GM23338 (cell line): ENCODE measurements at places on chromosomes 2 and 18.

GRCh38 chr2:216700088-216700567 lies 4.8 kb upstream of the IGFBP5 start:
- DNase-seq: no peak

DNA sequence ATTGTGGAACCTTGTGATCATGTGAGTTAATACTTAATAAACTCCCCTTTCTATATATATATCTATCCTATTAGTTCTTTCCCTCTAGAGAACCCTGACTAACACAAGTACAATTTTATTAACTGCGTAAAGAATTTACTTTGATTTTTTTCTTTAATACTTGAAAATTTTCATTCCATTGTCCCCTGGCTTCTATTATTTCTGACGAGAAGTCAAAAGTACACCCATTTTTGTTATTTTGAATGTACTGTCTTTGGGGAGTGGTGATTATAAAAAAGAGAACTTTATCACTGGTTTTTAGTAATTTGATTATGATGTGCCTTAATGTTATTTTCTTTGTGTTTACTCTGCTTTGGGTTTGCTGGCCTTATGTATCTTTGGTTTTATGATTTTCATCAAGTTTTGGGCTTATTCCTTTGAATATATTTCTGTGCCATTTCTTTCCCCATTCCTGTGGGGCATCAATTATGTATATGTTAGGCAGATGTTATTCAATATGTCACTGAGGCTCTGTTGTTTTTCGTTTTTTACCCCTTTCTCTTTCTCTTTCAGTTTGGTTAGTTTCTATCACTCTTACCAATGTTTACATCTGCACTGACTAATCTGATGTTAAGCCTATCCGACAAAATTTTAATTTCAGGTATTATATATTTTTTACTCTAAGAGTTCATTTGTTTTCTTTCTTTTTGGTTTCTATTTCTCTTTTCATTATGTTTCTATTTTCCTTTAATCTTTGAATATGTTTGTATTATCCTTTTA lies 271.4 kb downstream of the CAMKMT start:
- DNase-seq: no peak

- peak; percentile 55 for DNase-seq
Observed at GRCh38 chr2:52810460-52810859, 957.1 kb upstream of the CHAC2 start.

GRCh38 chr2:26645762-26646161 lies 4.6 kb upstream of the CIB4 start:
- no peak for DNase-seq

- no peak for DNase-seq
Observed at GRCh38 chr2:127226520-127227263, 6.6 kb upstream of the CYP27C1 start.

GRCh38 chr2:174259981-174260380 lies 11.6 kb upstream of the OLA1 start:
- no peak for DNase-seq
